Cerebellar cortex (tissue), 1 donor: ENCODE measurements at places on chromosomes 3 and 15.

DNA sequence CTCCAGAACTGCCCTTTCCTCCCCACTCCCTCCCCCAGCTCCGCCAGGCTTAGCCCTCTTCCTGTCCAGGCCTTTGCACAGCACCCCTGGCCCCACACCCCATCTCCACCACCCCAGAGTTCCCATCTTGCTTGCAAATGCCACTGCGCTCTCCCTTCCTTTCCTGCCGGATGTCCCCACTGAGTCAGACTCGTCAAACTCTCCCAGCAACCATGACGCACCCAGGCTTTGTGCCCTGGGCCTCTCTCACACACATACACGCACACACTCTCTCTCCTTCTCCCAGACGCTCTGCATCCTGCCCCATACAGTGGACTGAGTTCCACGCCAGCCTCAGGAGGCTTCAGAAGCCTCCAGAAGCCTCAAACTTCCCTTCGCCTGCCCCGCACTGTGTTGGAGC, 2.8 kb upstream of the CCDC9B start:
- DNase-seq, result no peak

GRCh38 chr3:195906865-195907683, 1.3 kb downstream of the TNK2 start:
- peak; percentile 45 for DNase-seq

DNA sequence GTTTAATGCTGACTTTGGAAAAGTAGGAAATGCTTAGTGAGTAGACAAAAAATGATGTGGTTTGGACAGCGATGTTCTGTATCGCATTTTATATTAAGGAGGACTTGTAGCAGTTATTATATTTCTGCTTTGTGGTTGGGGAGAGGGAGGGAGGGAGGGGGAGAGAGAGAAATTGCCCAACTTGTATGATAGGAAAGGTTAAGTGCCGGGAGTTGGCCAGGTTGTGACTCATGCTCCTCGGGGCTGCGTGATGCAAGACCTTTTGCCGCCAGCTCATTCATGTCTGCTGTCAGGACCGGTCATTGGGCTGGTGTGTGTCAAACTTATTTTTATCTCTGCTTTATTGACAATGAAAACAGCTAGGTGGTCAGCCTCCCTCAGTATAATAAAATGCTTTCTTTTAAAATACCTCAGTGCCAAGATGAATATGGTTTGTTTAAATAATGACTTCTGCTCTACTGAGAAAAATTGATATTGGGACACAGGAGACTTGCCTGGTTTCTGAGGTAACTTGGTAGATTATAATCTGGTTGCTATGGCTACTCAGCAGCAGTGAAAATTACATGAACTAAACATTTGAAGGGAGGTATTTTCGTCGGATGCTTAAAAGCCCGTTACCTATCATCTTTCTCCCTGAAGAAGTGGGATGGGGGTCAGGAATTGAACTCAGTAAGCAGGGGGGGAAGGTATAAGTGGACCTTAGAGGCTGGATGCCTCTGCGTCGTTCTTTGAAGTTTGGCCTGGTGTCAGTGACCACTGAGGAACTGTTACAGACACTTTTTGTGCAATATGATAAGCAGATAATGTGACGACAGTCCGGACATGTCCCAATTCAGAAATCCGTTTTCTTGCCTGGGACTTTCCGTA, 90.7 kb downstream of the FNDC3B start:
- DNase-seq, result no peak

GRCh38 chr3:90136456-90137191, 1029.2 kb downstream of the EPHA3 start:
- no peak for DNase-seq
